ENCODE measurements at places on chromosomes 16 and 17.
A peak's percentile ranks its signal among the peaks of the same experiment; 100 is the strongest.

- DNase-seq, result no peak
Observed at GRCh38 chr17:921161-921560, 58.4 kb downstream of the NXN start.

DNA sequence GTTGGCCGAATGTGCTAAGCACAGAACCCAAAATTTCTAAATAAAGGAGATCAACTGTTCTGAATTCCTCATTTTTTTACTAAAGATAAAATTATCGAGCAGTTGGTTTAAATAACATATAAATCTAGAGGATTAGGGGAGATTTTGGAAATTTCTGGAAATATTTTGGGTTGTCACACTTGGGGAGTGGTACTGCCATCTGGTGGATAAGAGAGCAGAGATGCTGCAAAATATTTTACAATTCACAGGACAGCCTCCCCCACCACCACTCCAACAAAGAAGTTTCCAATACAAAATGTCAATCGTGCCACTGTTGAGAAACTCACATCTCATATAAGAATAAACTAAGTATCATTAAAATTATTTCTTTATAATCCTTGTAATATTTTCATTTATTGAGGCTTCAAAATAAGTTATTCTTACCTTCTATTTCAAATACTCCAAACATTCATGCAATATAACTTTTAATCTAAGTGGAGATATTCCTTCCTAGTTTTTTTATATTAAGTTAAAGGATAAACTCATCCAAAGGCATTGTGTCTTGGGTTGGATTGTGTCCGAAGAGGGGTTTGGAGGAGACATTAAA, 17.0 kb upstream of the ABCA8 start:
- no peak for DNase-seq

GRCh38 chr16:8729779-8730334, 55.4 kb downstream of the ABAT start:
- peak; percentile 2 for DNase-seq

DNA sequence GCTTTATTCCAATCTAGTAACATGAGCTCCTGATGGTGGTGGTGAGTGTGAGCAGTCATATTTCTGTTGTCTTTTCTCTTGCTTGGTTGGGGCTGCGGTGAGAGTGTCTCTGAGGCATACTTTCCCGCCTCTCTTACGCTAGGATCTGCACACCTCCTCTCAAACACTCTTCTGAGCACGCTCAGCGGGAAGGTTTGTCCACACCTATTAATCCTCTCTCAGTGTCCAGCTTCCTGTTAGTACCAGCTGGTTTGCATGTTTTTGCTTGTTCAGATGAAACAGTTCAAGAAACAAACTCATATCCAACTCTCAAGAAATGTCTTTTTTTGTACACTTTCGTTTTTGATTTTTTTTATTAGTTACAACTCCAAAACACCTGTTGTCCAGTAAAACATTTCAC, 89.5 kb downstream of the CCDC182 start:
- DNase-seq, result no peak

DNA sequence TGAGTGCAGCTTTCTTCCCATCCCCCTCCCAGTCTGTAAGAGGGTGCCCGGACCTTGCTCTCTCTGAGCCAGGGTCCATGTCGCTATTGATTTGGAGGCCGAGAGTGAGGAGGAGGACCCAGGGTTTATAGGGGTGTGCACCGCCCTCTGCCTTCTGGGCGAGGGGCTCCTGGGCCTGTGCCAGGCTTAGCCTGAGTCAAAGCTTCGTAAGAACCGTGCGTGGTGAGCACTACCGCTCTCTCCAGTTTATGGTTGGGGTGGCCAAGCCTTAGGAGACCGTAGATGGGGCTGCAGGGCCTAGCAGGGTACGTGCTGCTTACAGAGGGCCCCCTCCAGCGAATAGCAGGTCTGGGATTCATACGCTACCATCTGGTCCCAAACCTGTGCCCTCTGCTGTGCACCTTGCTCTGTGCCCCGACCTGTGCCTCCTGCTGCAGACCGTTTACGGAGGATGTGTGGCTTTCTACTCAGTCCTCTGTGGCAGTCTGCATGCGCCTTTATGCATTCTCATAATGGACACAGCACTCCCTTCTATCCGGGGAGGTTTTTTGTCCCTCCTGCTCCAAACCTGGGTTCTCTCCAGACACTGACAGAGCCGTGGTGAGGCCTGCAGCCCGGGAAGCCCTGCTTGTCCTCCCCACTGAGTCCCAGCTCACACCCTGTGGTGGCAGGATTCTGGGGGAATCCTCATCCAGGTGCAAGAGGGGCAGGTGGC, 54.7 kb downstream of the PGS1 start:
- no peak for DNase-seq

GRCh38 chr16:71201054-71201453, 29.5 kb downstream of the HYDIN start:
- DNase-seq, result no peak

DNA sequence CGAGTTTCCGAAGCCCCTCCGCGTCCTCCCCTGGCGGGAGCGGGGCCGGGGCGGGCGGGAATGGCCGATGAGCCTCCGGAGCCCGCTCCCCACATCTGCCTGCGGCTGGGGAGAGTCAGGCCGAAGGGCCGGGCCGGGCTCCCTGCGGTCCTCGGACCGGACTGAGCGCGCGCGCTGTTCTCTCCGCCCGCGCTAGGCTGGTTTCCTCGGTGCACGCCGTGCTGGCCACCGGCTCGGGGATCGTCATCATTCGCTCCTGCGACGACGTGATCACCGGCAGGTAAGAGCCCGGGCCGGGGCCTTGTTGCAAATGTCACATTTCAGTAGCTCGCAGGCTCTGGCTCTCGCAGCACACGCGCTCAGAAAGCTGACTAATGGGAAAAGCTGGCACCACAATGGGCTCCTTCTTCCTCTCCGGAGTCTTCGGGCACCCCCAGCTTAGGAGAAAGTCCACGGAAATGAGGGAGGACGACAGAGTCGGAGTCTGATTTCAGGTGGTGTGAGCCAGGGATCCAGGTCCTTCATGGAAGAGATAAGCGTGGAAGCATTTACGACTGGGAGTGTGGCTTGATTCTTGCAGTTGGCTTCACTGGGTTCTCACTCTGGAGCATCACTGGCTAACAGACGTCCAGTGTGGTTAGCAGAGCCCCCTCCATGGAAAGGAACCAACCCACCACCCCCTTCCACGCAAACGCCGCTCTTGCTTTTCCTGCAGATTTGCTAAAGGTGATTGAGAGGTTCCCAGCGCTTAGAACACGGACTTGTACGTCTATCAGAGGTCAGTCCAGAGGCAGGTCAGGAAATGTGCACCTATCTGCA, 715 bp downstream of the TLCD3A start:
- DNase-seq, result no peak

DNA sequence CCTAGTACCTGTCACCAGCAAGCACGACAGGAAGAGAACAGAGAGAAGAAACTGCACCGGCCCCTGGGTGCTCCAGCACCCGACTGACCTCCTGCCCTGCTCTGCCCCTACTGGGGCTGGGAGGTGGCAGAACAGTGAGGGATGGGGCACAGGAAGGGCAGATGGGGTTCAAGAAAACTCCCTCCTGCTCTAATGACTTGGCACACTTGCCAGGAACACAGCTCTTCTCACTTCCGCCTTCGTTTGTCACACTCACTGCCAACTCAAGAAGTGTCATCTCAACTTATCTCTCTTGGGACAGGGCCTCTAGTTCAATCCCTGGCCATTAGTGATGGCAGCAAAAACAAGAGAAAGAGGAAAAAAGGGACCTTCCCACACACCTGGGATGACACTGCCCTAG, 42.7 kb upstream of the ICAM2 start:
- peak; percentile 45 for DNase-seq

DNA sequence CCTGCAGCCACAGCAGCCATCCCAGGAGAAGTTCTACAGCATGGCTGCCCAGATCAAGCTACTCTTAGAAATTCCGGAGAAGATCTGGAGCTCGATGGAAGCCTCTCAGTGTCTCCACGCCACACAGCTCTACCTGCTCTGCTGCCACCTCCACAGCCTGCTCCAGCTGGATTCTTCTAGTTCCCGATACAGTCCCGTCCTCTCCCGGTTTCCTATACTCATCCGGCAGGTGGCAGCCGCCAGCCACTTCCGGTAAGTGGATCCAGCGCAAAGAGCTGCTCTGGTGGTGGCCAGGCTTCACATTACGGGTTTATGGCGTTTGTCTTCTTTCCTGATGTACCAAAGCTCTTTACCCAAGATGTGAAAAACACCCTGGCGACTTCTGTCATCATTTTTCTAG, 3.6 kb downstream of the COG1 start:
- no peak for DNase-seq

GRCh38 chr17:77345260-77345910, 204.6 kb downstream of the SEC14L1 start:
- DNase-seq, result no peak

Measured in CD4-positive, alpha-beta T cell treated with Interleukin-12 subunit alpha and Interleukin-12 subunit beta, for 1 hour (primary cell).